ENCODE measurements at places on chromosomes 3 and 15. TPM values are rescaled to one million over a fixed set of nuclear protein-coding genes. Genes with fewer than 3 reads are reported as not detected.

Gene RAD51
- total RNA-seq: 11.3 TPM

Gene IL17RE
- 2.1 TPM for total RNA-seq

Gene HGD
- total RNA-seq: 83.5 TPM

Gene GOLGA8T
- total RNA-seq: 0.08 TPM

Gene SNX4
- 41.5 TPM for total RNA-seq

Gene PIERCE2
- 0.23 TPM for total RNA-seq

Gene SCN11A
- 0.14 TPM for total RNA-seq

Gene TMOD3
- total RNA-seq: 23.9 TPM

Gene PIGZ
- 1.4 TPM for total RNA-seq

Gene ALS2CL
- 0.51 TPM for total RNA-seq

Gene P2RY14
- total RNA-seq: 0.37 TPM

Gene SNTN
- total RNA-seq: not detected

Gene TMCO5A
- not detected for total RNA-seq

Gene CELF6
- total RNA-seq: 0.14 TPM

Gene DNAH1
- 1.5 TPM for total RNA-seq

Gene C3orf22
- total RNA-seq: not detected

Gene AP4E1
- total RNA-seq: 7.3 TPM

Gene PLA2G4D
- total RNA-seq: not detected

Gene GOLGA6B
- 1.0 TPM for total RNA-seq

Gene TRANK1
- total RNA-seq: 40.0 TPM

Gene RLBP1
- total RNA-seq: not detected

Gene ANKRD34C
- total RNA-seq: not detected

Gene PIF1
- total RNA-seq: 0.42 TPM

Gene PAQR5
- total RNA-seq: 0.19 TPM

Gene TEX55
- not detected for total RNA-seq

Gene SPRED1
- total RNA-seq: 6.7 TPM

Gene PSMD6
- 72.7 TPM for total RNA-seq

Gene CMTM7
- 4.3 TPM for total RNA-seq

Gene CRYGS
- total RNA-seq: 3.6 TPM

Gene AP2M1
- 200 TPM for total RNA-seq

Gene FGF12
- 0.59 TPM for total RNA-seq

Gene CKMT1B
- total RNA-seq: 0.37 TPM

Gene EFHB
- total RNA-seq: 0.37 TPM

Gene LRRN1
- total RNA-seq: 0.59 TPM

Gene GABRR3
- not detected for total RNA-seq

Gene TMEM45A
- total RNA-seq: 7.1 TPM

Gene FBXO40
- 0.05 TPM for total RNA-seq

Gene RTP3
- 35.1 TPM for total RNA-seq

Gene CACNA2D2
- total RNA-seq: 0.17 TPM

Gene NR2E3
- total RNA-seq: 0.17 TPM

Gene GOLGA8O
- total RNA-seq: 4.4 TPM
